Right cardiac atrium (tissue), 5 donors: ENCODE measurements at places on chromosomes 11 and 22. TPM values are rescaled to one million over a fixed set of nuclear protein-coding genes. Genes with fewer than 3 reads are reported as not detected.

- no peak for DNase-seq
Observed at GRCh38 chr11:84247926-84248325, 961.8 kb upstream of the CCDC90B start.

DNA sequence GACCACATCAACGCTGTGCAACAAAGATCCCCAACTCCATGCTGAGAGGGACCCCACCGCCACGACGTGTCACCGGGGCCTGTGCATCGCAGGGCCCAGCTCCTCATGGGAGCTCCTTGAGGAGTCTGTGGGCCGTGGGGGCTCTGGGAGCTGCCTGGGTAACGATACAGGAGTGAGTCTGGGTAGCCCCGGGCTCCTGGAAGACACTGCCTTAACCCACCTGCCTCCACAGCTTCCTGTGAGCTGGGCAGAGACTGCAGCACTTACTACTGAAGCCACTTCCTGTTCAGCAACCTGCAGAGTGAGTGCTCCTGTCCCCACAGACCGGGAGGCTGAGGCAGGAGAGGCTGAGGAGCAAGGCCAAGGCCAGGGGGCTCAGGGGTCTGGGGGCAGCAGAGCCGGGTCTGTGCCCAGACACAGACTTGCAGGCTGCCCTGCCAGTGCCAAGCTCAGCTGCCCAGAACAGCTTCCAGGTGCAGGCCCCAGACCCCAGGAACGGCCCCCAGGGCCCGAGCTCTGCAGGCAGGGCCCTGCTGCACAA is 226.7 kb downstream of the BRD1 start:
- no peak for DNase-seq

GRCh38 chr11:102304686-102305085 is 12.6 kb upstream of the BIRC3 start:
- no peak for DNase-seq

DERL3 gene
- 6.1 TPM for total RNA-seq

PNPLA3 gene
- not detected for total RNA-seq

DNA sequence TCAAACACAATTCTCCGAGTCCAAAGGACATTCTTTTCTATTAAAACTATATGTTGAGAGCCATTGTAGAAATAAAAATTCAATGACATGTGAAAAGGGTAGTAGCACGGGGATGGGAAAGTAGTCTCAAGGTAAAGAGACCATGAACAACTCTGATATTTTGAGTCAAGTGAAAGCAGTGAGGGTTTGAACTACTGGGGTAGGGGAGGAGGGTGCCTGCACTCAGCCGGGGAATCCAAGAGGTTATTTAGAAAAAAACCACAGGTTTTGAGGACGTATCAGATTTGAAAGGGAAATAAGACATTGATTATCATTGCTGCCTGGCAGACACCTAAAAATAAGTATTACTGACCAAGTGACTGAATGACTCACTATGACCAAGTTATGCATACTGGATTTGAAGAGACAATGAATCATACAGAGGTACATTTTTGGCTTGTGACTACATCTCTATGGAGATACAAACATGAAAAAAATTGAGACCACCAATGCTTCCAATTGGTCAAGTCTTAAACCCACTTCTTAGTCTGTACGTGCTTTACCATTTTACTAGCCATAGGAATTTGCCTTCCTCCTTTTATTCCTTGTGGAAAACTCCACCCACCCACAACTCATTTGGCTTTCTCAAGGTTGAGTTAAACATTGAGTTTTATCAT is 2.2 kb upstream of the OR52H1 start:
- DNase-seq: no peak
